ENCODE measurements at places on chromosomes 2 and 18.

- peak; percentile 77 for DNase-seq
Measured at GRCh38 chr18:23498877-23499276, 4.4 kb upstream of the RMC1 start.

- DNase-seq, result no peak
Measured at GRCh38 chr2:219272995-219273394, 6.2 kb upstream of the DNAJB2 start.

DNA sequence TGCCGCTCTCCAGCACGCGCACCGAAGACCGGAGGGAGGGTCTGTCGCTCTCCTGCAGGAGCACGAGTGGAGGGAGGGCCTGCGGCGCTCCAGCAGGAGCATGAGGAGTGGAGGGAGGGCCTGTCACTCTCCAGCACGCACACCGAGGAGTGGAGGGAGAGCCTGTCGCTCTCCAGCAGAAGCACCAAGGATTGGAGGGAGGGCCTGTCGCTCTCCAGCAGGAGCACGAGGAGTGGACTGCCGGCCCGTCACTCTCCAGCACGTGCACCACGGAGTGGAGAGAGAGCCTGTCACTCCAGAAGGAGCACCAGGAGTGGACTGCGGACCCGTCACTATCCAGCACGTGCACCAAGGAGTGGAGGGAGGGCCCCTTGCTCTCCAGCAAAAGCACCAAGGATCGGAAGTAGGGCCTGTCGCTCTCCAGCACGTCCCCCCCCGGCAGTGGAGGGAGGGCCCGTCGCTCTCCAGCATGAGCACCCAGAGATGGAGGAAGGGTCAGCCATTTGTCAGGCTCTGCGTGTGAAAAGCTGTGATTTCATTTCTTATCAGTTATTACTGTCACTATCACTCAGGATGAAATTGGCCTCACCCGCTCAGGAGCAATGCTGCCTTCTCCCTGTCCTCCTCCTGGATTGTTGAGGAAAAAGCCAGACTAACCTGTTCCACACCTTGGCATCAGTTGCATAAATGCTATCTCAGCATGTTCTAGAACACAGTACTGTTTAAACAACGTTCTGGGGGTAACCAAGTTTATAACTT is 35.9 kb downstream of the ADI1 start:
- no peak for DNase-seq

DNA sequence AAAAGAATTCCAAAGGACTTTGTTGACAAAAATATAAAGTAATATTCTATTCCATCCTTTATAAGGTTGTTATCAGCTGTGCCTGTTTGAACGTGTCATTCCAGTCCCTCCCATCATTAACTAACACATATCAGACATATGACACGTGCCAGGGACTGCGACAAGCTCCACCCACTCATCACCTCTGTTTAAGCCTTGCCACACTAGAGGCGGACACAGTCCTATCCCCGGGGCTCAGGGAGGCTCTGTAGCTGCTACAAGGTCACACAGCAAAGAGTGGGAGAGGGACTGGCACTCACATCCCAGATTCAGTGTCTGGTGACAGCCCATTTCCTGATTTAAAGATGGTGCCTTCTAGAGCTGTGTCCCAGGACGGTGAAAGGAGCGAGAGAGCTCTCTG is 30.0 kb downstream of the TBC1D8 start:
- DNase-seq, result no peak

- DNase-seq, result peak; percentile 31
Measured at GRCh38 chr2:109341355-109342255, 212.6 kb downstream of the SH3RF3 start.

DNA sequence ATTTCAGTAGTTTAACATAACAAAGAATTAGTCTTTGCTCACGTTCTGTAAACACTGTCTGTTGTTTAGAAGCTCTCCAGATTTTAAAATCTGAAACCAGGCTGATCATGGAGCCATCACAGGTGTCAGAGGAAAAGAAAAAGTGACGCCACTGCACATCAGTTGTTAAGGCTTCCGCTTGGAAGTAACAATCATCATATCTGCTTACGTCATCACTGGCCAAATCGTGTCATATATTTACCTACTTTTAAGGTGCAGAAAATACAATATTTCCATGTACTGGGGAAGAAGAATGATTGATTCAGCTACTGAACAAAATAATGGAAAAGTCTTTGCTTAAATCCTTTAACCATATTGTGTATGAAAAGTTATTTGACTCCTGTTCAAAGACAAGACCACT is 382.6 kb upstream of the MC4R start:
- no peak for DNase-seq

DNA sequence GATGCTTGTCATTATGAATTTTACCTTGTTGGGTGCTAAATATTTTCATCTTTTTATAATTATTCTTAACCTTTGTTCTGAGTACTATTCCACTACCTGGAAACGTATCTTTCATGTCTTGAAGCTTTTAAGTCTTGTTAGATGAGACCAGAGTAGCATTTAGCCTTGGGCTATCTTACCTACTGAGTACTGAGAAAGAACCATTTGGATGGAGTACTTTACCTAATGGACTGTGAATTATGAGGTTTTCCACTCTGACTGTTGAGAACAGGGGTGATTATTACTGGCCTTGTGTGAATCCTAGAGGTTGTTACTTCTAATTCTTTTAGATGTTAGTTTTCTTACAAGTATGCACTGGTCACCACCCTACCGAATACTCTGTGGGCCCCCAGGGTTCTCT is 63.5 kb downstream of the CCDC102B start:
- DNase-seq, result no peak

DNA sequence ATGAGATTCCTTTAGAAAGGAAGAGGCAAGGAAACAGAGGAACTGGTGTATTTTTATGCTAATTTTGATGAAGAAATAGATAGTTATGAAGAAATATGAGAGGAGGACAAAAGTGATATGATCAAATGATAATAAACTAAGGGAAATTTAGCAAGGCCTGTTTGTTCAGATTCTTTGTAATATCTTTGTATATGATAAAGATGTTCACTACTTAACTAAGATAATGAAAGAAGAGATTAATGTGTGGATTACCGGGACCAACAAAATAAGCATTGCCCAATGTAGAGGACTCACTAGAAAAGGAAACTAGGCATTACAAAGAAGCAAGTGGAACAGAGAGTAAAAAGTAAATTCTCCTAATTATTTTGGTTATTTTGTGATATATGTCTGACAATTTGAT is 99.0 kb upstream of the FIGN start:
- no peak for DNase-seq

DNA sequence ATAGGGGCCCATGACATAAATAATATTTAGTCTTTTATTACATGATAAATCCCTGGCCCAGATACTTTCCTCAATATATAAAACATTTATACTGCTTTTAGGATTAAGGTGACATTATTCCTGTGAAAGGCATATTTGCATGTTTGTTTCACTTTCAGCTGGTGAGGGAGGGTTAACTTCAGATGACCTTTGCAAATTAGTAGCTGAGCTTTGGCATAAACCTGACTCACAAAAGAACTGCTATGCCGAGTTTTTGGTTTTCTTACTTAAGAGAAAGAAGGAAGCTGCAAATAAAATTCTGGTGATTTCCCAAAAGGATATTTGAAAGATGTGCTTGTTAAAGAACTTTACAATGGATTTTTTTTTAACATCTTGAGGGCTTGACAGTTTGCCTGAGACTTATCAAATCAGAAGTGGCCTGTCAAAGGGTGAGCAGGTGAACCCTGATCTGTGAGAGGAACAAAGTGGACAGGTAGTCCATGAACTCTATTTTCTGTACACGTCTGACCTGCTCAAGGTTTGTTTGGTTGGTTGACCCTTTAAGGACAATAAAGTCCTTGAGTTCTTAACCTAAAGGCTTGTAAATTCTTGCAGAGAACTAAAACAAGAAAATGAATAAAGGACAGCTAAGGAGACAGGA is 93.5 kb downstream of the FAM124B start:
- DNase-seq, result no peak

DNA sequence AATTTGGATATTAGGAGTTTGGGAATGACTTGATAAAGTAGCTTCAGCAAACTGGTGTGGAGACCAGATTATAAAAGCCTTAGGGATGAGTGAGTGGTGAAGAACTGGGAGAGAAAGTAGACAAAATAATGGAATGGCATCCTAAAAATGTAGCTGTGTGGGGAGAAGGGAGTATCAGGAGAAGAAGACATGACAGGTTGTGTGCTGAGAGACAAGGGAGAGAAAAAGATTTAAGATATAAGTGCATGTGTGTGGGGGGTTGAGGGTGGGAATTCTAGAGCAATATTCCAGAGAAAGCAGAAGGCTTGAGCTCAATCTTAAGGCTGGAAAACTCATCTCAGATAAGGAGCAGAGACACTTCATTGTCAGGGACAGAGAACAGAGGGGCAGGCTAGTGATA is 159.5 kb downstream of the HNMT start:
- no peak for DNase-seq

DNA sequence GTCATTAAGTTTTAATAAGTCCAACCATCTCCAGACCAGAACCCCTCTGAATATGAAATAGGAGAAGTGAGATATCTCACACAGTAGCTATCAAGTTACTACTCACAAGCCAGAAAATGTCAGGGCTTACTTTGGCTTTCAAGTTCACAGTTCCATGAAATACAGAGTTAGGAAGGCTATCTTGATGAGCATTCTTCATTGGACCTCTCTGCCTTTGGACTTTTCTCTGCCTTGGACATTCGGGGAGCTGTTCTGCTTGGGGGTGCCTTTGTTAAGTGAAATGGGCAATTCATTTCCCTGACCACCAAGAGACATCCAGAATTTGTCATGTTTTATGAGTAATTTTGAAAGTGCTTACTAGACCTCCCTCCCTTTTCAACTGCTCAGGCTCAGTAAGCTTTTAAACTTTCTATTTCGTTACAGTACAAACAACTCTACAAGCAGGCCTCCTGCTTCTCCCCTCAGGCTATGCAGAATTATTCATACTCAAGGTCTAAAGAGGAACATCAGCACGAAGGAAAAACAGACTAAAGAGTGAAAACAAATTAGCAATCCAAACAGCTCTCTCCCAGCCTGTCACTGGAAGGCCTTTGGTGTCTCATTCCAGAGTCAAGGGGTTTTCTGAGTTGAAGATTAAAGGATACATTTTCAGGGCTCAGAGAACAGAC is 95.3 kb downstream of the MREG start:
- DNase-seq, result peak; percentile 72

DNA sequence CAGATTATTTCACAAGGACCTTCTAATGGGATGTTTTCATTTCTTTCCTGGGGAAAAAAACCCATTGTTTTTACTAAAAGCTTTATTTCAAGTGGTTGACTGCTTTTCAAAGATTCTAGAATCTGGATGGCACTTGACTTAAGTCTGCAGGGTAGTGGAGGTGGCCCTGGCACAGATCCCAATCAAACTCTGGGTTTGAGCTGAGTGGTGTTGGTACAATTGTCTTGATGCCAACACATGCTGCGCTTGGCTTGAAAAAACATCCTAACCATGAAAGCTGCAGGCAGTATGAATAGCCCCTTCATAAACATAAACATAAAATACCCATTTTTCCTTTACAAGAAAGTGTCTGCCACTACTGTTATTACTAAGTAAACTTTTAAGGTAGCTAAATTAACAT is 3.6 kb downstream of the PAPOLG start:
- no peak for DNase-seq

GRCh38 chr18:10145546-10145945 is 231.7 kb downstream of the VAPA start:
- DNase-seq, result no peak

DNA sequence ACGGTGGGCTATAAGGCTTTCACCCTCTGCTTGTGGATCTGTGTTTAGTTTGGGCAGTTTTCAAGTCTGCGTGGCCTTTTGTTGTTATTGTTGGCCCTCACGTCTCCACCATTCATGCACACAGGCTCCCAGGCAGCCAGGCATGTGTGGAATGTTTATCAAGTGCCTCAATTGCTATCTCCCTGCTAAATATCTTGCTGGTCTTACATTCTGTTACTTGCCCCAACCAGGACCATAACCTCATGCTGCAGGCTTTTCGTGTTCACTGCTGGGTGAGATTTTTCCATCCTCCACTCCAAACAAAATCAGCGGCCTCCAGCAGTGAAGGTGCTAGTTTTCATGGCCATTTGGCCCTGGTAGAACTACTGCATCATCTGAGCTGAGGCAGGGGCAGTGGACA is 63.0 kb upstream of the DSC1 start:
- peak; percentile 65 for DNase-seq

- peak; percentile 31 for DNase-seq
Measured at GRCh38 chr2:119823734-119824334, 64.1 kb downstream of the PTPN4 start.

DNA sequence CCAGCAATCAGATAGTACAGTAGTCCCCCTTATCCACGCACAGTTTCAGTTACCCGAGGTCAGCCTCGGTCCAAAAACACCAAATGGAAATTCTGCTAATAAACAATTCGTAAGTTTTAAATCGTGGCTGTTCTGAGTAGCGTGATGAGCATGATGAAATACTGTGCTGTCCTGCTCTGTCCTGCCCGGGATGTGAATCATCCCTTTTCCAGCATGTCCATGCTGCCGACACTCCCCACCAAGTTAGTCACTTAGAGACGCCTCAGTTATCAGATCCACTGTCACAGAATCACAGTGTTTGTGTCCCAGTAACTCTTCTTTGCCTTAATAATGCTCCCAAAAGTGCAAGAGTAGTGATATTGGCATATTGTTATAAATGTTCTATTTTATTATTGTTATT is 62.1 kb downstream of the MEX3C start:
- DNase-seq, result no peak

DNA sequence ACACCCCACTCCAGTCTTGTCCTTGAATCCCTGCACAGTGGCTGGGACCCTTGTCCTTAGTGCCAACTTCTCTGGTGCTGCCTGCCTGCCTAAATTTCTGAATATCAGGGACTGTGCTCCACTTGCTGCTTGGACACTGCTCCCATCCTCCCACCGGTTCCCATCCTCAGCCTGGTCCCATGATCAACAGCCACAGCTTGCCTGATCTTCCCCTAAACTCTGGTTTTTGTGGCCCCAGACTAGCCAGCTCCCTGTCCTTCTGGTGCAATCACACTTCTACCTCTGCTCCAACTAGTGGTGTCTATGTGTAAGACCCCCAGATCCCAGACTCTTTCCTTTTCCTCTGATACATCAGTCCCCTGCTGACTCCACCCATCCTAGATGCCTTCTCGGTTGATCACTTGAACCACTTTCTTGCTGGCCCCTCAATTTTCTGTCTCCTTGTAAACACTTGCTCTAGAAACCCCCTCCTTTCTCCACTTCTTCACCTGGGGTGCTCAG is 37.2 kb upstream of the POLE4 start:
- DNase-seq, result no peak

DNA sequence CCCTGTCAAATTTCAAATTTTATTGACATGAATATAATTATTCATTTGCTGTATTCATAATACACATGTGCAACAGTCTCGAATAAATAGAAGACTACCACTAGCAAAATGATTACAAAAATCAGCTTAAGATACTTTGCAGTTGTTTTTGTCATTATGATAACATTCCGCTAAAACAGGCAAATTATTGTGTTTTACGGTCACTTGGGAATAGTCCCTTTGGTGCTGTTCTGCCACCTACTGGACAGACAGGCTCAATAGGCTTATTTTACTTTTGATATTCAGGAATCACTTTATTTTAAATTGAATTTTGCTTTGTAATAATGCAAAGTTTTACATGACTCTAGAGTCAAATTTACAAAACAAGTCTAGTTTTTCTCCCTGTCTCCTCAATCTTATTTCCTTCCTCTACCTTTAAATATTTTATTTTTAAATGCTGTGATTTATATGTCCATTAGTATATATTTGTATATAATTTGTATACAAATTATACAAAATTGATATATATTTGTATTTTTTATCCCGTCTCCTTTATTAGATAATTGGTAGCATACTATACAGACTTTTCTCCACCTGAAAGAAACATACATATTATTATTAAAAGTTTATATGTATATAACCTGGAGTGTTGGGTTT is 456.3 kb downstream of the DLGAP1 start:
- no peak for DNase-seq

Data from SJSA1 (cell line).